ENCODE measurements at places on chromosomes 5 and 9. TPM values are rescaled to one million over a fixed set of nuclear protein-coding genes. Genes with fewer than 3 reads are reported as not detected.

Gene SPATA31A5
- total RNA-seq = not detected

Gene PAPPA
- not detected for total RNA-seq

Gene SHISAL2B
- total RNA-seq = not detected

Gene DRD1
- not detected for total RNA-seq

Gene TMC1
- total RNA-seq = not detected

Gene CEL
- total RNA-seq = 0.18 TPM
